ENCODE measurements at places on chromosomes 16 and 17. TPM values are rescaled to one million over a fixed set of nuclear protein-coding genes. Genes with fewer than 3 reads are reported as not detected.

DNA sequence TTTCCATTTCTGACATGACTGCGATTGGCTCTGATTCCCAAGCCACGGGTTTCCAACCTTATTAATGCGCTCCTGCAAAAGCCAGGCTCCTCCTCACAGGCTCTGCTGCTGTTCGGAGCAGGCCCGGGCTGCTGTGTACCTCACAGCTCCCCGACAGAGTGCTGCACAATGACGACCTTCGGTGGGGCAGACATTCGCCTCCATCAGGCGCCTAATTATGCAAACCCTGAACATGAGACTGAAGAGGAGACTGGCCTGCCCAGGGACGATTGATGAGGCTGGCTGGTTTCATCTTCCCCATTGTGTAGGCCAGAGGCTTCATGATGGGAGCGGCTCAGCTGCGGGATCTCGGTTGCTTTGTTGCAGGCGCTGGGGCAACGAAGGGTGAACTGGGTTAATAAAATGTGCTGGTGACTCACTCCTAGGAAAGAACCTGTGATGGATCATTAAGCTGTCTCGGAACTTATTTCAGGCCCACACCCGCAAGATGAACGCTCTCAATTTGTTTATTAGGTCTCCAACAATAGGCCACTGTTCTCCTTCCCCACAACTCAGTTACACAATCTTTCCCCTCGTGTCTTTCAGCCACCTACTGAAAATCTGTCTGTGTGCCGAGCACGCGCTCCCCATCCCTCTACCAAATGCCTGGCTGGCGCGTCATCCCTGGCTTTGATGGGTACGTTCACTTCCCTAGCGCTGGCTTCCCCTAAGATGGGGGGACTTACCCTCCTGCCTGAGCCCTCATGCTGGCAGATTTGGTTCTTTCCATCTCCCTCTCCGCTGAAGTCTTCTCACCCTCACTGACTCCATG lies 27.2 kb upstream of the TOB1 start:
- DNase-seq: no peak

- DNase-seq: peak; percentile 85
Observed at GRCh38 chr16:20763461-20764232, at the start of gene ACSM3. ACSM3 (plus strand) TSS chr16:20764014; CDS start chr16:20770035, 6,021 bp downstream.

GRCh38 chr17:82963104-82963950 lies 116.1 kb upstream of the METRNL start:
- no peak for DNase-seq

- DNase-seq: no peak
Observed at GRCh38 chr16:75485230-75486013, 9.8 kb downstream of the CHST6 start.

- no peak for DNase-seq
Observed at GRCh38 chr16:87735270-87736007, 30.3 kb downstream of the KLHDC4 start.

- no peak for DNase-seq
Observed at GRCh38 chr16:8795091-8795490, 2.3 kb downstream of the TMEM186 start.

Gene DHRS7C
- not detected for polyA plus RNA-seq

DNA sequence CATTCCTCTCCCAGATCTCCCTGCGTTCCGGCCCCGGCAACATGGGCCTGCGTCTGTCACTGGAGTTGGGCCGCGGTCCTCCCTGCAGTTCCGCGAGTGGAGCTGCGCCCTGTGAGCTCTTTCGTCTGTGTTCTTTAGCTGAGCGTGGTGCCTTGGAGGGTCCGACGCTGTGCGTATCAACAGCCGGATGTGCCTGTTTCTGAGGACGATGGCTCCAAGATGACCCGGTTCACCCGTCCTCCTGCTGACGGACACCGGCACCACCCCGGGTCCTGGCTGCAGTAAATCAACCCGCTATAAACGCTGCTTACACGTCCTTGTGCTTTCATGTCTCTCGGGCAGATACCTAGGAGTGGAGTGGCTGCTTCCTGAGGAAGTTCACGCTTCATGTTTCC lies 44.8 kb upstream of the GNG13 start:
- no peak for DNase-seq

- no peak for DNase-seq
Observed at GRCh38 chr17:37130984-37131446, 182.3 kb downstream of the AATF start.

DNA sequence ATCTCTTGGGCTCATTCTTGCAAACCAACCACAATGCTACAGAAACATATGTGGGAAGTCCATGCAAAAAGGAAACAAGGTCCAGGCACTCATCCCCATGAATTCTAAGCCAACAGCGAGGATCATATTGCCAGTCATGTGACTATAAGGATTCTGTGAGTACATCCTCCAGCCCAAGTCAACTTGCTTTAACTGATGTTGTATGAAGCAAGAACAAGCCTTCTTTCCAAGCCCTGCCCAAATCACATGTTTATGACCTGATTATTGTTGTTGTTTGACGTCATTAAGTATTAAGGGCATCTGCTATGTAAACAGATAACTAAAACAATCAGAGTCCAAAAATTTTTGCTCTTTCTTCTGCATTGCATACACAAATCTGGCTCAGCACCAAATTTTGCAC lies 78.2 kb upstream of the MON1B start:
- no peak for DNase-seq

Gene RPL19
- polyA plus RNA-seq: 2,158 TPM

GRCh38 chr16:20897253-20897897 lies 2.8 kb downstream of the DCUN1D3 start:
- DNase-seq: no peak

DNA sequence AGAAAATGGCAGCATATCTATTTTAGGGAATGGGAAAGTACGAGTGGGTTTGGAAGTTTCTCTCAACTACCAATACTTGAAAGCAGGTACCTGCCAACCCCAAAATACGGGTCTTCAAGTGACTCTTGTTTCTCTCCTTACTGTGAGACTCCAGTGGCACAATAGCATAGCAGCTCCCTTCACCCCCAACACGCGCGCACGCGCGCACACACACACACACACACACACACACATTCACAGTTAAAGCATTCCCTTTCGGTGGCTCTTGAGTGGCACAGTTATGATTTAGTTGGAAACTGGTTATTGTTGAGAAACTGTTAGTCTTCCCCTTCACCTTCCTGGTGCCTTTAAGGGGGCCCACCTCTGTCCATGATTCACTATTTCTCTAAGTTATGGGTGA lies 30.0 kb upstream of the CCL2 start:
- DNase-seq: no peak

DNA sequence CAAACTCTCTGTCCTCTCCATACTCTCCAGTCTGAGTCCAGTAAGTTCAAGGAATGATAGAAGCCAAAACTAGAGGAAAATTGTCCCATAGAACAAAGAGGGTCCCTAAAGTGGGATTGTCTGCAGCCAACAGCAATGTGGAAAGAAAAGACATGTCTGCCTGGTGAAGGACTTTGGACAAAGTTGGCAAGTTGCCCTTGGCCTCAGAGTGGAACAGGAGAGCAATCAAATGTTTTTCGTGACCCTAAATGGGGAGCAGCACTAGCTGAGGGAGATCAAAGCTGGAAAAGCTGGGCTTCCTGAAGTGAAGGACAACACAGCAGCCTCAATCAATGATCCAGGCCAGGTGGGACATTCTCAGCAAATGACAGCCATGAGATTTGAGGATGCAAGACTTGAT lies 183.5 kb downstream of the CHD9NB start:
- no peak for DNase-seq

DNA sequence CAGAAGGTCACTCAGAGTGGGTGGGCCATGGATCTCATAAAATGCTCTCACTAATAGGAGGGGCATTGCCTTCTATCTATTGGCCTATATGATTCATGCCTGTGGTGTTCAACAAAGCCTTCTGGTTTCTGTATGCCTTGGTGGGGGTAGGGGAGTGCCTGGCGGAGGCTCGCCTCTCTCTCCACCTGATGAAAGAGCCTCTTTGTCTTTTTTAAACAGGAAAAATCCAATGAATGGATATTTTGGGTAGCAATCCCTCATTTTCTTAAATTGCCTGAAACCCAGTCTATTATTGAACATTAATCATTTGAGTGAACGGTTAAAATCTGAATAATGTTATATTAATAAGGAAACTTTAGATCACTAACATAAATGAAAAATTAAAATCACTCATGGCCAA lies 90.6 kb downstream of the TOX3 start:
- no peak for DNase-seq

DNA sequence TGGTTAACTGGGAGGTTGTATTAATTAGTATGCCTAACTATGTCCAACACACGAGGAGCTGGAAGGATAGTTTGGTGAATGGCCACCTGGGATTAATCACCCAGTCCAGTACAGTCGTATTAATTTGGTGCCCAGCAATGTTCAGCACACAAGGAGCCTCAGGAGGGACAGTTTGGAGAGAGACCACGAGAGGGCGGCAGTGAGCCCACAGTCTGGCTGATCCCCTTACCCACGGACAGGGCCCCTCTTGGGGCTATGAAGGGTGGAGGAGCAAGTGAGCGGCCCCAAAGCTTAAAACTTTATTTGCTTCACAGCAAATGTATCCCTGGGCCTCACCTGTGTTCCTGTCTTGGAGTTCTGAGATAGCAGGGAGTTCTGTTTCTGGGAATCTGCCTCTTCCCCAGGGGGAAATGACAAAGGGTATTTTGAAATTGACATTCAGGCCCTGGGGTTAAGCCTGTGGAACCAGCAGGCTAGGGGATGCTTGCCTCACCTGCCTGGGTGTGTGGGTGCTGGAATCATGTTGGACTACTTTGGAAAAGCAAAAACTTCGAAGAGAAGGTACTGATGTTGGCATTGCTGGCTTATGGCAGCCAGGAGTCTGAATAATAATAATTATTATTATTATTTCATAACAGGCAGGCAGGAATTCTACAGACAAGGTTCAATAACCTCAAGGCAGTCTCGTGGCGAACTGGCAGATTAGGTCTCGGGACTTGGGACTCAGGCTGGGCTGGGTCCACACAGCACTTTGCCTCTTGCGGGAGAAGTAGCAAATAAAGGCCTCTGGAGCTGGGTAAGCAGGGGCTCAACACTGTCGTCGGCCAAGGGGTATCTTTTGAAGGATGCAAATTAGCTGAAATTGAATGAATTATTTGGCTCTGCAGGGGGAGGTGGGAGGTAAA lies 227.6 kb upstream of the ASIC2 start:
- DNase-seq: no peak

DNA sequence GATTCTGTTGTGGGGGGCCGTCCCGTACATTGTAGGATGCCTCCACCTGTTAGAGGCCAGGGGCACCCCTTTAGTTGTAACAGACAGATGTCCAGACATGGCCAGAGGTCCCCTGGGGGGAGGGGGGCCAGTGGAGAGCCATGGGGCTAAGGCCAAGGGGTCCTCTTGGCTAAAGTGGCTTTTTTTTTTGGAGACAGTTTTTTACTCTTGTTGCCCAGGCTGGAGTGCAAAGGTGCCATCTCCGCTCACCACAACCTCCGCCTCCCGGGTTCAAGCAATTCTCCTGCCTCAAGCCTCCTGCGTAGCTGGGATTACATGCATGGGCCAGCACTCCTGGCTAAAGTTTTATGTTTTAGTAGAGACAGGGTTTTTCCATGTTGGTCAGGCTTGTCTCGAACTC lies 229.0 kb downstream of the CPPED1 start:
- no peak for DNase-seq

Gene CTRB2
- polyA plus RNA-seq: not detected

- DNase-seq: no peak
Observed at GRCh38 chr17:52283872-52284271, 125.4 kb upstream of the CA10 start.

DNA sequence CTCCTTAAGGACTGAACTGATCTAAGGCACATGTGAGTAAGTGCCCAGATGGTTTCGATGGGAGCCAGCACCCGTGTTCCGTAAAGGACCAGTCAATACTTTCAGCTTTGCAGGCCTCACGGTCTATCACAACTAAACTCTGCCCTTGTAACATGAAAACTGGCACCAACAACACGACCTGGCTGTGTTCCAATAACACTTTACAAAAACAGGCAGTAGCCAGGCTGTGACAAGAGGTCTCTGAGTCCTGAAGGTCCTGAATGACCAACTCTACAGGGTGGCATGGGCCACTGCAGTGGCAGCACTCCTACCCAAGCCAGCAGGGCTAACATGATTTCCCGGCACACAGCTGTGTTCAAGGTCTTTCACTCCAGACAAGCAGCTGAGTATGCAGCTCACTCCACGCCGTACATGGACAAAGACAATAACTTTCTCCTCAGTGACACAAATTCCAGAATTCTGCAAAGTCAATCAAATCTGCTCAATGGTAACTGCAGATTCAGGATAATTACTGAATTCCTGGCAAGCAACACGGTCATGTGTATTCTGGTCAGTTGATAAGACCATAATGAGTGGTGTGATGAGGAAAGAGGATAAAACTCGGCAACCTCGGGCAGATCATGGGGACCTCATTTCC lies 15.3 kb downstream of the NPLOC4 start:
- DNase-seq: no peak

Gene TRIM72
- polyA plus RNA-seq: 0.07 TPM

GRCh38 chr16:77043076-77043475 lies 147.9 kb upstream of the MON1B start:
- DNase-seq: no peak

Gene KCNJ12
- 5.3 TPM for polyA plus RNA-seq

DNA sequence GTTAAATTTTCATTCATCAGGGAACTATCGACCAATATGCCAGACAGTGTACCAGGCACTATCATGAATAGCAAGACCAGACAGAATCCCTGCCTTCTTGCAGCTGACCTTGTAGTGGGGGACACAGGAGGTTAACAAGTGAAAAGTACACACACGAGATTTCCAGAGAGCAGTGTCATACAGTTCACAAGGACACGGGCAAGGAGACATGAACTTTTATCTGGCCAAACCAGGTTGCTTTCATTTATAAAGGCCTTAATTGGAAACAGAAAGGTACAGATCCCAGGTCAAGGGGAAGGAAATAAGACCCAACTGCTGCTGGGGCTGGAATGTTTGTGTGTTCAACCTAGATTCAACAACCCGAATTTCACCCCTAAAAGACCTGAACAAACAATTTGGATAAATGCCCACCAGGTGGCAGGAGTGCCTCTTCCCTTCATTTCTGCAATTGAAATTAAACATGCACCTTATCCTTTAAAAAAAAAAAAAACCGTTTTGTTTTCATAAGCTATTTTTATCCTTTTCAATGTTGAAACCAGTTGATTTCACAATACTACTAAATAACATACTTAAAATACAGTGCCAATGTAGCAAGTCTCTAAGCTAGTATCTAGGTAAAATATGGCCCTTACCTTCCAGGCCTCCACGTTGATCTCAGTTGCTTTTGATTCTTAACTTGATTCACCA lies 65.9 kb downstream of the EMP2 start:
- DNase-seq: no peak

- DNase-seq: no peak
Observed at GRCh38 chr16:87964049-87964659, 12.9 kb downstream of the BANP start.

Gene ADAMTS18
- 5.4 TPM for polyA plus RNA-seq

GRCh38 chr17:1558401-1558800 lies 4.2 kb downstream of the PITPNA start:
- no peak for DNase-seq

- DNase-seq: no peak
Observed at GRCh38 chr17:41766135-41766534, 20.4 kb downstream of the JUP start.

Data from right renal cortex interstitium (tissue), 3 donors.